Upper lobe of left lung (tissue), 6 donors: ENCODE measurements at places on chromosomes 1 and 21. TPM values are rescaled to one million over a fixed set of nuclear protein-coding genes. Genes with fewer than 3 reads are reported as not detected.

The DISP3 gene
- total RNA-seq: 0.07 TPM

The TLR5 gene
- total RNA-seq: 15.7 TPM

The CD1B gene
- total RNA-seq: 0.26 TPM

The SLC1A7 gene
- total RNA-seq: 1.1 TPM

The S100A1 gene
- total RNA-seq: not detected

- no peak overlapping the region for H3K27ac ChIP-seq
- DNase-seq: no peak
- no peaks in the 10 kb centered on the region for H3K36me3 ChIP-seq
- no peaks in the 10 kb centered on the region for H3K4me1 ChIP-seq
- H3K27me3 ChIP-seq: no peaks in the 10 kb centered on the region
These were observed 123.2 kb downstream of the SMYD2 start for GRCh38 chr1:214404154-214404553.

- no peak overlapping the region for H3K27ac ChIP-seq
- no peaks in the 10 kb centered on the region for H3K36me3 ChIP-seq
- H3K4me1 ChIP-seq: peaks cover 4% of the 10 kb centered on the region
- no peak for DNase-seq
- no peaks in the 10 kb centered on the region for H3K27me3 ChIP-seq
These were observed 711.4 kb downstream of the MATN1 start for GRCh38 chr1:30011970-30012369.

DNA sequence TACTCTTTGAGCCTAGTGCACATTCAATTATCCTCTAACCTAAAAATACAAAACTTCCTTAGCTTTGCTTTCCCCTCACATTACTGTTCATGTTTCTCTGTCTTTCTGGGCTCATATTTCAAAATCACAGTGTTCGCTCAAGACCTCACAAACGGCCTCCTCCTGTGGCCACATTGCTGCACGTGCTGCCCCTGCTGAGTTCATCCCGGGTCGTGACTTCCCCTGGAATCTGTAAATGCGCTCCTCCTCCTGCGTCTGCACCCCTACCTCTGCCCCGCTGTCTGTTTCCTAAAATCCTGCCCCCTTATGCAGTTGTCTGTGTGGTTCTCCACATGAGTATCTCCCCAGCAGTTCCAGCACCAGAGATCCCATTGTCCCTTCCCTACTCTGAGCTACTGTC lies 45.5 kb upstream of the RAVER2 start:
- H3K27me3 ChIP-seq: no peaks in the 10 kb centered on the region
- DNase-seq: no peak
- H3K4me3 ChIP-seq: no peak overlapping the region
- no peaks in the 10 kb centered on the region for H3K36me3 ChIP-seq

DNA sequence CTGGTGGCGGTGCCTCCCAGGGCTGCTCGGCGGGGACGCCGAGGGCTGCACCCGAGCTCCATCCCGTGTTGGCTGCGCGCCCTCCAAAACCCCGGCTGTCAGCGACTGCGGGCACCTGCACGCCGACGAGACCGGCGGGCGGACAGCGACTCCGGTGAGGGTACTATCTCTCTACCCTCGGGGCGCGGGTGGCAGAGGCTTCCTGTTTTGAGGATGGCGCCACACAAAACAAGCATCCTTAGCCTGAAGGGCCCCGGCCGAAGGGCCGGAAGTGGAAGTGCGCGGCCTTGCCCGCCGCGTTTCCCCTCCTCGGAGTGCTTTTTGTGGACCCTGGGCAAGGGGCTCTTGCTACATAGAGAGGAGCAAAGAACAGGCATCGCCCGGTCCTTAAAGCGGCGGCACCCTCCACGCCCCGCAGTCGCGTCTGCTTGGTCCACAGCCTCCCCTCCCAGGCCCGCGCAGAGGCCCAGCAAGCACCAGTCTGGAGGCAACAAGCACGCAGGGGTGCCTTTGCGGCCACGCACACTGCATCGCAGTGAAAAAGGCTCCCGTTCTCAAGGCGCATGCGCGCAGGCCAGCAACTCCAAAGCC lies 561 bp upstream of the COQ8A start:
- H3K27me3 ChIP-seq: no peaks in the 10 kb centered on the region
- H3K27ac ChIP-seq: peak overlapping the region; percentile 97
- H3K4me1 ChIP-seq: peaks cover 13% of the 10 kb centered on the region
- H3K4me3 ChIP-seq: peak overlapping the region; percentile 74

- DNase-seq: no peak
- H3K4me3 ChIP-seq: no peak overlapping the region
- H3K27ac ChIP-seq: no peak overlapping the region
- no peaks in the 10 kb centered on the region for H3K36me3 ChIP-seq
- H3K27me3 ChIP-seq: no peaks in the 10 kb centered on the region
These were observed 68.9 kb downstream of the TENT5C start for GRCh38 chr1:117674521-117675400.

GRCh38 chr21:46326110-46326703 lies 2.3 kb downstream of the PCNT start:
- H3K27ac ChIP-seq: no peak overlapping the region
- DNase-seq: no peak
- no peaks in the 10 kb centered on the region for H3K36me3 ChIP-seq
- peaks cover 23% of the 10 kb centered on the region for H3K4me1 ChIP-seq

- no peaks in the 10 kb centered on the region for H3K36me3 ChIP-seq
- peak overlapping the region; percentile 62 for H3K27ac ChIP-seq
- no peak overlapping the region for H3K4me3 ChIP-seq
- DNase-seq: no peak
These were observed 51.2 kb upstream of the FMOD start for GRCh38 chr1:203402152-203402551.

DNA sequence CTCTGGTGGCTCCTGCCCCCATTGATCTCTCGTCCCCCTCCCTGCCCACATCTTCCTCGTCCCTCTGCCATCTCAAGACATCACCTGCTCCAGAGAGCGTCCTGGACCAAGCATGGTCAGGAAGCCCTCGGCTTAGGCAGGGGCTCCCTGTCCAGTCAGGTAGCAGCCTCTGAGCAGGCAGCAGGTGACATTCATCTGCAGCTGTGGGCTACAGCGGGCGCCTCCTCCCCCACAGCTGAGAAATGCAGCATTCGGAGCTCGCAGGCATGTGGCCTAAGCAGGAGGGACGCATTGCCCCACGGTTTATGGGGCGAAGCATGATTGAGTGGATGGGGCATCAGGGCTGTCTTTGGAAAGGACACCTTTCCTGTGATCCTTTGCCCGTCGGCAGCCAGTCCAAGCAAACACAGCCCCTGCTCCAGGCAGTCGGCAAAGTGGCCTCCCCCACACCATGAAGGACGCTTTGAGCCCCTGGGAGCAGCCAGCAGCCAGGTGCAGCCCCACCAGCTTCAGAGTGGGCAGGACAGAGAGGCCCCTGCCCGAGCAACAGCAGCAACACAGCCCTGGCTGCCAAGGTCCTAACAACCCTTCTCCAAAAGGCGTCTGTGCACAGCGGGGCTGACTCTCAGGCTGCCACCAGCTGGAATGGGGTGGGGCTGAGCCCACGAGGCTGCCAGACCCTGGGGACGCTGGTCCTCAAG lies 234.1 kb upstream of the VAMP3 start:
- no peaks in the 10 kb centered on the region for H3K36me3 ChIP-seq
- H3K4me3 ChIP-seq: no peak overlapping the region
- no peak overlapping the region for H3K27ac ChIP-seq
- H3K4me1 ChIP-seq: peaks cover 8% of the 10 kb centered on the region
- H3K27me3 ChIP-seq: no peaks in the 10 kb centered on the region
- DNase-seq: no peak

DNA sequence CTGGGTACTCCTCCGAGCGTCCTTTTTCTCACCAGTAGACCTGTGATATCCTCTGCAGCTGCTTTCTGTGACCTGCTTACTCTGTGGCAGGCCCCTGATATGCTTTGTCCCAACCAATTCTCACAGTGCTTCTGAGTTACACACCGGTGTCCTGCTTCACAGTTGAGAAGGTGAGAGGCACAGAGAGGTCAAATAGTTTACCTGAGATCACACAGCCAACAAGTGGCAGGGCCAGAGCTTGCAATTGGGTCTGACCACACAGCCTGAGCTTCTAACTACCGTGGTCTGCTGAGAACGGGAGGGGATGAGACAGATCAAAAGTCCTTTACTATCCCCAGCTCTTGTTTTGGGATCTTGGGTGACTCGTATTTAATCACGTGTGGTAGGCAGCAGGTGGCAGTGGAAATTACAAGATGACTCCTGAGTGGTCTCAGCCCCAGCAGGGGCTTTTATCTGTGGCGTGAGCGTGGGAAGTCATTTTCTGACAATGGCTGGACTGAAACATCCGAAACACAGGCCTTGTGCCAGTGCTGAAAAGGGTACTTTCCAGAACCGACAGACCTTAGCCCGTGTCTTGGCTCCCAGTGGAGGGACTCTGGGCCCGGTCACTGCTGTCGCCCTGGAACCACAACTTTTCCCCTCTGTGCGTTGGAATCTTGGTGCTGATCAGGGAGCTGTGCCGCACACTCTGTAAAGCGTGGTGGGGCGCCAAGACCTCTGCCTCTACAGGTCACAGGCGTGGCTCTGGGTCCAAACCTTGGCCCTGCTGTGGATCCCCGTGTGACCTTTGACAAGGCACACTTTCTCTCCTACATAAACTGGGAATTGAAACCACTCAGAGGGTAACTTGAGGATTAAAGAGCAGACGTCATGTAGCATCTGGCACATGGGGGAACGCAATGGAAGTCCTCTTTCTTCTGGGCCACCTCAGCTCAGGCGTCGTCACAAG lies 11.9 kb downstream of the THEMIS2 start:
- peaks cover 15% of the 10 kb centered on the region for H3K36me3 ChIP-seq
- no peaks in the 10 kb centered on the region for H3K27me3 ChIP-seq
- H3K4me1 ChIP-seq: peaks cover 15% of the 10 kb centered on the region
- DNase-seq: no peak

- H3K36me3 ChIP-seq: no peaks in the 10 kb centered on the region
- H3K4me3 ChIP-seq: no peak overlapping the region
These were observed 6.7 kb upstream of the TIE1 start for GRCh38 chr1:43293896-43294760.

DNA sequence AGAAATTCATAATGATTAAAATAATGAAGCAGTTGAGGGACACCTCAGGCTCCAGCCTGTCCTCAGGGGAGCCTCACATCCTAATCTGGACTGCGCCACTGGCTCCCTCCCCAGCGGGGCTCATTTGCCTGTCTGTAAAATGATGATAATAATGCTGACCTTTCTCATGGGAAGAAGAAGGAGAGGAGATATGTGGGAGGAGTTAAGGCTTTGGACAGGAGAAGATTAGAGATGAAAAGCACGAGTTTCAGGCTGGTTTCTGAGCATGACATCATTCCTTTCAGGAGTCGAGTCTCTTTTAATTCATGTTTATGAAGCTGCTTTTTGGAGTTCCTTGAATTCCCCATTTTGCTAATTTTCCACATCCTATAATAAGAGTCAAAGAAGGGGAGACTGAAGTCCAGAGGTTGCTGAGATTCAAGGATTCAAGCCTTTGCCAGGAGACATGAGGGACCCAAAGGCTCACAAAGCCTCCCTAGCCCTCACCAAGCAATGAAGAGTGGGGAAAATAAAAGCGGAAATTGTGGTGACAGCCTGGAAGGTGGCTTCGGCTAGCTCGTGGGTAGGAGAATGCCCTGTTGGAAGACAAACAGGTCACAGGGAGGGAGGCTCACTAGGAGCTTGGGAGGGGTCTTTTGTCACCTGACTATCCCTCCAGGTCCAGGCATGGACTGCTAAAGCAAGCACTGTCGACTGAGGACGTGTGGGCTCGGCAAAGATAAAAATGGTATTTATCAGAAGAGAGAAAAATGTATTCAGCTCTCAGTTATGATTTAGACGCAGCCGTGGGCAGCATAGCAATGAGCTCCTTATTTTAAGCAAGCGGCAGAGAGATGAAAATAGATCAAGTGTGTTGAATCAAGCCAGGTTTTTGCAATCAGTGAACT lies 27.5 kb upstream of the STMN1 start:
- no peaks in the 10 kb centered on the region for H3K36me3 ChIP-seq
- no peak overlapping the region for H3K4me3 ChIP-seq
- no peaks in the 10 kb centered on the region for H3K27me3 ChIP-seq
- H3K4me1 ChIP-seq: no peaks in the 10 kb centered on the region
- no peak for DNase-seq
- no peak overlapping the region for H3K27ac ChIP-seq

- no peaks in the 10 kb centered on the region for H3K27me3 ChIP-seq
- DNase-seq: no peak
- no peak overlapping the region for H3K27ac ChIP-seq
- no peak overlapping the region for H3K4me3 ChIP-seq
These were observed 49.4 kb downstream of the LEPR start for GRCh38 chr1:65469889-65470340.

DNA sequence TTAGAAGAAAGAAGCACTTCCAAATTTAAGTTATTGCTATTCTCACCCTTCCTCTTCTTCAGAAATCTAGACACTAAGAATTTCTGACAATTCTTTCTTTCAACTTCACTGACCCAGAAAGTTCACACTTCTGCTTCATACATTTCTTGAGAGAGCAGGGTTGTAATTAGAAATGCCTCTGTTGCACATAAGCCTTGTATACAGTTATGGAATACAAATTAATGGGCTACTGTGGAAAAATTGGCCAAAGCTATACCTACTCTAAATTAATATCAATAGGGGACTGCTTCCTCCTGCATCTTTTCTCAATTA lies 1.5 kb downstream of the TNFSF18 start:
- DNase-seq: no peak
- no peaks in the 10 kb centered on the region for H3K27me3 ChIP-seq
- H3K27ac ChIP-seq: no peak overlapping the region
- no peak overlapping the region for H3K4me3 ChIP-seq
- H3K4me1 ChIP-seq: peaks cover 25% of the 10 kb centered on the region
- no peaks in the 10 kb centered on the region for H3K36me3 ChIP-seq

GRCh38 chr1:224500796-224501195 lies 66.2 kb upstream of the WDR26 start:
- H3K27me3 ChIP-seq: no peaks in the 10 kb centered on the region
- no peak for DNase-seq
- H3K27ac ChIP-seq: no peak overlapping the region
- peaks cover 39% of the 10 kb centered on the region for H3K4me1 ChIP-seq

GRCh38 chr1:229223498-229223897 lies 47.4 kb upstream of the RAB4A start:
- no peaks in the 10 kb centered on the region for H3K27me3 ChIP-seq
- peaks cover 12% of the 10 kb centered on the region for H3K4me1 ChIP-seq
- DNase-seq: no peak
- H3K27ac ChIP-seq: no peak overlapping the region
- H3K4me3 ChIP-seq: no peak overlapping the region

DNA sequence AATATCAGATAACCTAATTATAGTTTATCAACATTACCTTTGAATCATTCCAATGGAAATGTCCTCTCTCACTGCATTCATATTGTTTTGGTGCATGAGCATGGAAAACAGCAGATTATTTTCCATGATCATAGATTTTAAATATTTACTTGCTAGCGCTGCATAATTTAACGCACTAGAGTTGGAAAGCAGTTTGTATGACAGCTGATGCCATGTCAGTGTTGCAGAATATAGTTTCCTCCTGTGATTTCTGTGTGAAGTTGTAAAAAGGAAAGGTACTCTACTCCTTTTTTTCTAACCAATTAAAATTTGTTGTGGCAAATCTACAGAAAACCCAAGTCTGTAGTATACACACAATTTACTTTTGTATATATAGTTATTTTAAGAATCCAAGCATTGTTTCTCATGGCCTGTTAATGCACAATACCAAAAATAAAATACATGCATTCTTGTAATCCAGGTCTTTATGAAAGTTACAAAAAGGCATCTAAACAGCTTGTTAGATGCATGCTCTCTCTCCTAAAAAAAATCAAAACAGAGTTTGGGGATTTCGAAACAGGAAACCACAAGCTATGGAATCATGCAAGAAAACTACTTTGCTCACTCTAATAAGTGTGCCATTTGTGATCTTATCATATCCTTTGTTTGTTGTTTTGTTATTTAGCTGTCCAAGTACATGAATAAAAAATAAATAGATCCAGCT lies 1.9 kb upstream of the ATG4C start:
- H3K27me3 ChIP-seq: no peaks in the 10 kb centered on the region
- no peaks in the 10 kb centered on the region for H3K36me3 ChIP-seq
- H3K4me3 ChIP-seq: no peak overlapping the region
- no peak overlapping the region for H3K27ac ChIP-seq
- DNase-seq: no peak
